Frontal cortex (tissue), 4 donors: ENCODE measurements at places on chromosomes 5 and 9. TPM values are rescaled to one million over a fixed set of nuclear protein-coding genes. Genes with fewer than 3 reads are reported as not detected.

IFNB1 gene
- not detected for total RNA-seq

CCDC187 gene
- total RNA-seq = 0.41 TPM

PLAC8L1 gene
- total RNA-seq = 0.82 TPM

DNA sequence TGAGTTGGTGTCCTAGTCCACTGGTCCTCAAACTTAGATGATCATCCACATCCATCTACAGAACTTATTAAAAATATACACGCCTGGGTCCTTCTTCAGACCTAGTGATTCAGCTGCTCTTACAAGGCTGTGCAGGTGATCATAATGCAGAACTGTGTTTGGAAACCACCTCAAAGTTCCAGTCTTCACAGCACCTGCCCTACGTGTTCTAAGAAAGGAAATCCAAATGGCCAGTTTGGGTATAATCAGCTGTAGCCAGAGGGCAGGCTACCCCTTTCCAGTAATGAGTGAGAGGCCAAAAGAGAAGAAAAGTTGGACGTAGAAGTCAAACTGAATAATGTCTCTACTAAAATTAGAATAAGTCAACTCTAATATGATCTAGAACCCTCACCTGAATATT is 15.4 kb downstream of the REEP5 start:
- no peak for DNase-seq
